ENCODE measurements at places on chromosomes 4 and X. TPM values are rescaled to one million over a fixed set of nuclear protein-coding genes. Genes with fewer than 3 reads are reported as not detected.

GRCh38 chrX:115177932-115178331 is 11.3 kb upstream of the RBMXL3 start:
- DNase-seq: no peak

- DNase-seq: no peak
Observed at GRCh38 chr4:26330186-26330787, 9.5 kb downstream of the RBPJ start.

DNA sequence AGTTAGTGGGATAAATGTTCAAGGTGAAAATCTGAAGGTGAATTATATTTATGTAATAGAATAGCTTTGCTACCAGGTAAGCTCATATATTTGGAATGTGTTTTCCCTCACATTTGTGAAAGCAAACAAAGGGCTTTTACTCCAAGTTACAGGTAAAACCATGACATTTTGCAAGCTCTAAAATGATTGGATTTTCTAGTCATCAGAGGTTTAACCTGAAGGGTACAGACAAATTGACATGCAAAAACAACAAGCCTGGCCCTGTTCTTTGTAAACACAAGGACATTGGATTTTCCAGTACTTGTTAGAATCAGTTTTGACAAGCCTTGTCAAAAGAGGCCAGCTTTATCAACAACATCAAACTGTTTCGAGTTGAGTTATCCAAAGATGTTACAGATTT is 51.7 kb downstream of the ZFX start:
- DNase-seq: no peak

The NAP1L3 gene
- total RNA-seq: 0.67 TPM

The HSFX1 gene
- 0.64 TPM for total RNA-seq

All from mesenteric fat pad (tissue), 1 donor.